Activated T-cell treated with anti-CD3 and anti-CD28 coated beads, Interleukin-2, amount 50 U/mL, for 72 hours (primary cell): ENCODE measurements at places on chromosomes 11 and 22. TPM values are rescaled to one million over a fixed set of nuclear protein-coding genes. Genes with fewer than 3 reads are reported as not detected.

Gene TMEM86A
- 1.0 TPM for total RNA-seq

Gene POU2F3
- 0.14 TPM for total RNA-seq

DNA sequence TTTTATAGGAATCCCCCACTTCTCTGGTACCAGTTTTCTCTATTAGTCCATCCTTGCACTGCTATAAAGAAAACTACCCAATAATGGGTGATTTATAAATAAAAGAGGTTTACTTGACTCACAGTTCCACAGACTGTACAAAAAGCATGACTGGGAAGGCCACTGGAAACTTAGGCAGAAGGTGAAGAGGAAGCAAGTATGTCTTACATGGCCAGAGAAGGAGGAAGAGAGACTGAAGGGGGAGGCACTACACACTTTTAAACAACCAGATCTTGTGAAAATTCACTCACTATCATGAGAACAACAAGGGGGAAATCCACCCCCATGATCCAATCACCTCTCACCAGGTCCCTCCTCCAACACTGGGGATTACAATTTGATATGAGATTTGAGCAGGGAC is 68.9 kb upstream of the GNAZ start:
- no peak for DNase-seq

DNA sequence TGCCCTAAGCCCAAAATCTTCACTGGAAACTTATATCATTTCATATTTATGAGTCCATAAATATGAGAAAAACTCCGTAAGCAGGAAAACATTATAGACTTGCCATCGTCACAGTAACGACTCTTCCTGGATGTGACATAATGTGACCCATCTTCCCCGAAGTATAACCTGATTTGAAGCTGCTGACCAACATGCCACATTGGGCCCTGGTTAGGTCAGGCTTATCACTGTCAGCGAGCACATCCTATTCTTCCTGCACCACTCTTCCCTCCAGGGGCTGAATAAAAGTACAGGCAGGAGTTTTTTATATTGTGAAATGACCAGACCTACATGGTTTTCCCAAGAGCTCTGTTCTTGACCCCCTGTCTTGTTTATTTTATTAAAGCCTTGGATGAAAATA is 12.1 kb upstream of the BLID start:
- no peak for DNase-seq

- no peak for DNase-seq
These were observed 18.9 kb downstream of the EPS8L2 start for GRCh38 chr11:724778-725386.

Gene SPTBN2
- total RNA-seq, result 0.69 TPM

DNA sequence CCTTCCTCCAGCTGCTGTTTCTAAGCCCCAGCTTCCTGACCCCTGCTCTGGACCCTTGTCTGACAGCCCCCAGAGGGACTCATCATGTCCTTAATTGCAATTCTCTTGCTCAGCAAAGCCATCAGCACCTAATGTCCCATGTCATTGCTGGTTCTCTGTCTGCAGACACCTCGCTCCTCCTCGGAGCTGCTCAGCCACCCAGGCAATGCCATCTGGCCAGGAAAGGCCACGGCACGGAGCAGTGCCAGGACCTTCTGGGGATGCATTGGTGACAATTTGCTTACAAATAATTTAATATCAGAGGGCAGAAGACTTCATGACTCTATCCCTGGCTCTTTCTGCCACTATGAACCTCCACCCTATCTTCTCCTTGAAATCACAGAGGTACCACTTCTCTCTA is 107.0 kb upstream of the THY1 start:
- no peak for DNase-seq

Gene ROBO4
- not detected for total RNA-seq

- DNase-seq, result no peak
These were observed 1998.4 kb downstream of the LRRC4C start for GRCh38 chr11:39461066-39461465.

DNA sequence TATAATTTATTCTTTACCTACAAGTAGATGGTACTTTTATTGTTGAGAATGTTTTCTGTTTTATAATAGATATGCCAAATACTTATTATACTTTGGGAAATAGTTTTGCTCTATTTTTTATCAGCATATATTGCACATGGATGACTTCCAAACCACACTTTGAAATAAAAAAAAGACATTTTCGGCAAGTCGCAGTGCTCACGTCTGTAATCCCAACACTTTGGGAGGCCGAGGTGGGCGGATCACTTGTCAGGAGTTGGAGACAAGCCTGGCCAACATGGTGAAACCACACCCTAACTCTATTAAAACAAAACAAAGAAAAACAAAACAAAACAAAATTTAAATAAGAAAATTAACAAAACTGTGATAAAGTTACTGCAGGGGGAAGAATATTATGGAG is 983.9 kb upstream of the CNTN5 start:
- DNase-seq, result no peak

DNA sequence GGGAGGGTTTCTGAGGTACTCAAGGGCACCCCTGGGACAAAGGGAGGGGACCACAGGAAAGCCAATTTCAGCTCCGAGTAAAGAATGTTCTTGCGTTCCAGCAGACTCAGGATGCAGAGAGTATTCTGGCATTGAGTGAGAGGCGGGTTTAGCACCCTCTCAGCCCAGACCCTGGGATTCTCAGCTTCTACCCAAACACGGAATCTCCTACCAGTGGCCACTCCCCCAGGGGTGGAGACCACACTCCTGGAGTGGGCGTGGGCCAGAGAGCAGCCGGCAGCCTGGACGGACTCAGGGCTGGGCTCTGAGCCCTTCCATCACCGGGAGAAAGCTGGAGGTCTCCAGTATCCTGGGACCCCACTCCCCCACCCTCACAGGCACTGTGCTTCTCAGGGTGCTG is 26.1 kb upstream of the TTLL12 start:
- no peak for DNase-seq

- DNase-seq, result no peak
These were observed 941.8 kb downstream of the BRD1 start for GRCh38 chr22:48885919-48886305.

Gene YPEL1
- 2.5 TPM for total RNA-seq

DNA sequence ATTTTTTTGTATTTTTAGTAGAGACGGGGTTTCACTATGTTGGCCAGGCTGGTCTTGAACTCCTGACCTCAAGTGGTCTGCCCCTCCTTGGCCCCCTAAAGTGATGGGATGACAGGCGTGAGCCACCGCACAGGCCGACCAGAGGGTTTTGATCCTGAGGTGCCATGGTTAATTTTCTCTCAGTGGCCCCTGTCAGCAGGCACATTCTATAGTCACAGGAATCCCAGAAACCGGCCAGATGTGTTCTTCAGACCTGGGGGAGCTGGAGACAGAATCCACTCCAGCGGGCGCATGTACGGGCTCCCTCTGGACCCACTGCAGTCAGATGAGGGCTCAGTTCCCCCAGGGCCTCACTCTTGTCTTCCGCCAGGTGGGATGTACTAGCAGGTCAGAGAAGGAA is 17.0 kb downstream of the IGLL1 start:
- DNase-seq, result no peak

- no peak for DNase-seq
These were observed 377.7 kb downstream of the TENM4 start for GRCh38 chr11:79062814-79063762.

DNA sequence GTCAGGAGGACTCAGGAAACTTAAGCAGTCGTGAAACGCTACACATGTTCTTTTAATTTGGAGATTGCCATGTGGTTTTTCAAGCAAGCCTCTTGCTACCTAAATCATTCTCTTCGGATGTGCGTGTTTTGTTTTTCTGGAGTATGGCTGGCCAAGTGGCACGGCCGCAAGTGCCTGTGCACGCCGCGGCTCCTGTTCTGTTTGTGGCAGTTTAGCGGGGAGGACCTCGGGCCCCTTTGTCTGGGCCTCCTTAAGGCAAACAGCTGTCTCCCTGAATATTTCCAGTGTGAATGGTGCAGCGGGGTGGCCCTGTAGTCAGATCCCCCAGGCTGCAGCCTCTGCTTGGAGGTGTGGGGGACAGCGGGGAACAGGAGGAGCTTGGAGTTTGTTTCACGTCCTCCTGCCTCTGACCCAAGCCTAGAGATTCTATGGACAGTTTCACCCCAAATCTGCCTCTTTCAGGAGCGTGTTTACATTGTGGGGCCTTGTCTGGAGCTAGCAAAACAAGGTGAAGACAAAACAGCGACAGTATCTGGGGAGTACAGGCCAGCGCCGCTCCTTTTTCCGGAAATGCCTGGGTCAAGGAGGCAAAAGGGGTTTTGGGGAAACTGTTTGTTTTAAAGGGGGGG is 1.3 kb downstream of the LRP5 start:
- DNase-seq, result no peak

DNA sequence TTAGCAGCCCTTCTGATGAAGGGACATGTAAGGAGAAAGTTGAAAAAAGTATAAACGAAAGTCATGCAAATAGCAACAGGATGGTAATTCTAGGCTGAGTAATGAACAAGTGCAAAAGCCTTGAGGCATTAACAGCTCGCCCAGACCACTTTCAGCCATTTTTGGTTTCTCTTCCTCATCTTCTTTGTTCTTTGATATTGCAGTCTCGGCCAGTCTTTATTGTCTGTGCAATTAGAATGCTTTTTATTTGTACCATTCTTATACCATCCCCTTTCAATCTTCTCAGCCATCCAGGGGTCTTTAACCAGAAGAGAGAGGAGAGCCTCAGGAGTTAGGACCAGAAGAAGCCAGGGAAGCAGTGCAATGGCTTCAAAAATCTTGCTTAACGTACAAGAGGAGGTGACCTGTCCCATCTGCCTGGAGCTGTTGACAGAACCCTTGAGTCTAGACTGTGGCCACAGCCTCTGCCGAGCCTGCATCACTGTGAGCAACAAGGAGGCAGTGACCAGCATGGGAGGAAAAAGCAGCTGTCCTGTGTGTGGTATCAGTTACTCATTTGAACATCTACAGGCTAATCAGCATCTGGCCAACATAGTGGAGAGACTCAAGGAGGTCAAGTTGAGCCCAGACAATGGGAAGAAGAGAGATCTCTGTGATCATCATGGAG is 7.3 kb downstream of the TRIM34 start:
- DNase-seq, result no peak

GRCh38 chr11:131253656-131254151 is 116.7 kb upstream of the NTM start:
- DNase-seq, result no peak

Gene TMPRSS5
- 1.3 TPM for total RNA-seq

Gene GTSE1
- total RNA-seq, result 60.5 TPM

DNA sequence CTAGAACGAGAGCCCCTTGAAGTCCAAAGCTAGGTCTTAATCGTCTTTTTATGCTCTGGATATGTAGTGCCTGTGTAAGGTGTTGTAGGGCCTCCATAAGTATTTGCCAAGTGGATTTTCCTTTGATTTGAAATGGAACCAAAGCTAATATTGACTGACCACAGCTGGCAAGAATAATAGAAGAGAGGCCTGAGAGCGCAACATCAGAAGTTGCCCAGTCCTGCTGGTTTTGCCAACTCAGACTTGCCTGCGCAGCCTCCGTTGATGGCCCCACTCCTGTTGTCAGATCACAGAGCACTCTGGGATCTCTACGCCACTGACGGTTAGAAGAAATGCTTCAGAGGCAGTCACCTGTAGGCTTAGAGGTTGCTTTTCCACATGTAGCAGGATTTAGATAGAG is 251.2 kb downstream of the TENM4 start:
- DNase-seq, result no peak

Gene ZBTB16
- total RNA-seq, result 3.3 TPM

- DNase-seq, result no peak
These were observed 272 bp downstream of the DIXDC1 start for GRCh38 chr11:111937461-111937769.

- DNase-seq, result no peak
These were observed 46.3 kb downstream of the BRD1 start for GRCh38 chr22:49781289-49781782.

Gene PRAME
- total RNA-seq, result 0.14 TPM

Gene APOBEC3G
- 115 TPM for total RNA-seq

DNA sequence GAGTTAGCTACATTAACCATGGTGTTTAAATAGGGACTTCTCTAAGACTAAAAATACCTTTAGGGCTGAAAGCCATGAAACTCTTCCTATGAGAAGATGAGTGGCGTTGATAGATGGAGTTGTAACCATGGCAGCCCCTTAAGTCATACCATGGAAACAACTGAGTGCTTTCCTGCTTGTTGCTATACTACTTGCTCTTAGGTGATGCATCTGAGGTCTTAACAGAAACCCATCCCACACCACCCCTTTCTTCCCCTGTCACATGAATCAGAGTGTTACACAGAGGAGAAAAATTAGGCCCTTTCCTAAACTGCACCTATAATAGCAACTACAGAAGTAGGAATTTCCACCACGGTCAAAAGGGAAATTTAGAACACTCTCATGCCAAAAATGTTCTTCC is 64.3 kb upstream of the ZC3H12C start:
- no peak for DNase-seq
